ENCODE measurements at places on chromosomes 13 and 19.

DNA sequence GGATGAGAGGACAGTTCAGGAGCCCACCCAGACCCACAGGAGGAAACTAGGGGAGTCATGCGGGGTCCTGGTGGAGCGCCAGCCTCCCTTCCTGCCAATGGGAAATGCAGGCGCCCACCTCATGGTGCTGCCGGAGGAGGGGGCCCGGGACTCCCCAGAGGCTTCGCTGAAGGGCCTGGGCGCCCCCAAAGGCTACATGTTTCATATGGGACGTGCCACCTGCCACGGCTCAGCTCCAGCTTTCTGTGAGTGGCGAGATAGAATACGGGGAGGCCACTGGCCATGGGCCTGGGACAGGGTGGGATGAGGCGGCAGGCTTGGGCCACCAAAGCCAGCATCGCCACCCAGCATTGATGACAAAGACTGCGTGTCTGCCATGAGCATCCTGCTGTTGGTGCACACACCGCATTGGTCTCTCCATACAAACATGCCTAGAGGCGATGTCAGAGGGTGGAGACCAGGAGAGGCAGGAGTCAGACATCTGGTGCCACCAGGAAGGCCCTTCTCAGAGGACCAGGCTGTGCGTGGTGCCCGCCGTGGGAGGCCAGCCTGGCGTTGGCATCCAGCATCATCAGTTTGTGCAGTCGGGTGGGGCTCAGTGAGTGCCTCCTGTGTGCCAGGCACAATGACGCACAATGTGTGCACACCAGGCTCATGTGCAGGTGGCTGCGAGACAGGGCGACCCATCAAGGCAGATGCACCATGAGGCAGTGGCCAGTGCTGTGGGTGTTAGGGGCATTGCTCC lies 1.2 kb upstream of the F10 start:
- DNase-seq: no peak

- no peak for DNase-seq
Measured at GRCh38 chr13:44431150-44431549, 57.5 kb downstream of the SERP2 start.

GRCh38 chr19:8366121-8366581 lies 2.2 kb downstream of the ANGPTL4 start:
- no peak for DNase-seq

DNA sequence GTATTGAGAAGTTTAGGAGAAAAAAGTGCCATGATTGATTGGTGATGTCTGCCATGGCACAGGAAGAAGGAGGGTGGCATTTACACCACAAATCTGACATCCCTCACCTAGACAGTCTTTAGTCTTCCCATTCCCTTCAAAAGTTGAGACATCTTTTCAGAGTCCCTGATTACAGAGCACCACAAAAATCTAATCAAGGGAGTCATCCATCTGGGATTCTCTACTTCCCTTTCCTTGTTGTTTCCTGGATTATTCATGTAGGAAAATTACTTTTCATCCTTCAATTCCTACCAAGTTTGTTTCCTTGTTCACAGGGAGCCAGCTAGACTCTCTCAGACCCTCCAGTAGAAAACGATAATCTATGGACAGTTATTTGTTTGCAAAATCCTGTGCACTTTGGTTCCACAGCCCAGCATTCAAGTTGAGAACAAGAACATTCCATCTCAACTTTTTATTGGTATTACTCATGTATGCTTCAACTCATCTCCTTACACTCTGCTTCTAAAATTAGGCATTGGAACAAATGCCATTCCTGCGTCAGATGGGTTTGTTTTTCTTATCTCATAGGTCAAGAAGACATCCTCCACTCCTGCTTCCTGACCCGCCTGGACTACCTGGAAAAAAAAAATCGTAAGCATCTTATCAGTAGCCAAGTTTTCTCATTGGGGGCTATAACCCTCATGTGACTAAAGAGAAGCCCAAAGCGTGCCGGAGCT lies 259.9 kb downstream of the FOXO1 start:
- DNase-seq: no peak

GRCh38 chr19:28239270-28239669 lies 973.7 kb downstream of the UQCRFS1 start:
- no peak for DNase-seq

DNA sequence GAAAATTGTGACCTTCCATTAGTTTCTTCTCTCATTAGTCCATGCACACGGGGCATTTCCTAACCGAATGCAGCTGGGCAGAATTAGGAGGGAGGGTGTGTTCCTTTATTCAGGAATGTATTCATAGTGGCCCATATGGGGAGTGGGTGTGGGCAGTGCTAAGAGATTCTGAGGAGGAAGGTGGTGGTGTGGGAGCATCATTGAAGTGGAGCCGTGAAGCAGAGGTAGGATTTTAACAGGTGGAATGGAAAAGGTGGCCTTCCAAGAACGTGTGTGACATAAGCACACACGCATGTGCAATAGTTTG lies 134.2 kb downstream of the MTUS2 start:
- DNase-seq: no peak

- no peak for DNase-seq
Measured at GRCh38 chr13:113660066-113660465, 2.1 kb upstream of the ATP4B start.

- no peak for DNase-seq
Measured at GRCh38 chr19:31553846-31554215, 204.6 kb upstream of the TSHZ3 start.

- DNase-seq: no peak
Measured at GRCh38 chr13:76035711-76036110, 399.6 kb downstream of the LMO7 start.

- no peak for DNase-seq
Measured at GRCh38 chr19:33487901-33488800, 33.4 kb downstream of the PEPD start.

GRCh38 chr13:82747958-82748357 lies 1134.3 kb downstream of the SLITRK1 start:
- no peak for DNase-seq

DNA sequence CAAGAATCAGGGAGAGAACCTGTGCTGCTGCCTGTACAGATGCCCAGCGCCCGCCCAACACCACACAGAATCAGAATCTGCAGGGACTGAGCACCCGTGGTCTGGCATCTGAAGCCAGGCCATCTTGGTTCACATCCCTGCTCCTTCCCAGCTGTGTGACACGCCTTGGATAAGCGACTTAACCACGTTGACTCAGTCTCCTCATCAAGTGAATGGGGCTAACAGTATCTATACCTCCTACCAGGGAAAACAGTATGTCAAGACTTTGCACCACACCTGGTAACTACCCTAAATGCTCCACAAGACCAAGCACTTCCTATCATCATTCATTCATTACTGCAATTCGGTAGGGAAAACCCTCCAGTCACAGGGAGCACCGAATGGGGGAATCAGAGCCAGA lies 1.2 kb downstream of the RANBP3 start:
- no peak for DNase-seq

- no peak for DNase-seq
Measured at GRCh38 chr13:79528356-79528755, 47.4 kb downstream of the NDFIP2 start.

GRCh38 chr13:108573455-108573854 lies 56.0 kb upstream of the MYO16 start:
- DNase-seq: no peak

DNA sequence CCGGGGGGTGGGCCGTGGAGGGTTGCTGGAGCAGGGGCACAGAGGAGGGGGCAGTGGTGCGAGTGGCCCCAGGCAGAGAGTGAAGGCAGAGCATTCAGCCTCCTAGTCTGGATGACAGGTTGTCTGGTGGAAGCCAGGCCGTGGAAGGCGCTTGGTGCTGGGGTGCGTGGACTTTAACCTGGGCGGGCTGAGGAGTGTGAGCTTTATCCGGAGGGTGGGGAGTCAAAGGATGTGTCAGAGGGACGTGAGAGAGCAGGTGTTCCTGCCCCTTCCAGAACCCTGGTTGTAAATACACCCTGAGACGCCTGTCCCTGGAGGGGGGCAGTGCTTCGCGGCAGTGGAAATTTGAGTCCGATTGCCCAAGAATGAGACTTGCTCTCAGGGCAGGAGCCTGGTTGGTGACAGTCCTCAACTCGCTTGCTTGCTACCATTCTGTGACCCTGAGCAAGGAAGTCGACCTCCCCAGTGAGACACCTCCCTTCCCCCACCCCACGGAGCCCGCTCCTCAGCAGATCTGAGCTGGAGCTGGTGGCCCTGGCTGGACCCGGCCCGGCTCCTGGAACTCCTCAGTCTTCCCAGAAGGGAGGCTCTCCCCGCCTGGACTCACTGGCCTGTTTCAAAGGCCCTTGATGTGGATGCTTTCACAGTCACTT lies 2.3 kb downstream of the SPPL2B start:
- DNase-seq: no peak

- DNase-seq: no peak
Measured at GRCh38 chr19:55220525-55220924, 8.0 kb downstream of the TMEM86B start.

DNA sequence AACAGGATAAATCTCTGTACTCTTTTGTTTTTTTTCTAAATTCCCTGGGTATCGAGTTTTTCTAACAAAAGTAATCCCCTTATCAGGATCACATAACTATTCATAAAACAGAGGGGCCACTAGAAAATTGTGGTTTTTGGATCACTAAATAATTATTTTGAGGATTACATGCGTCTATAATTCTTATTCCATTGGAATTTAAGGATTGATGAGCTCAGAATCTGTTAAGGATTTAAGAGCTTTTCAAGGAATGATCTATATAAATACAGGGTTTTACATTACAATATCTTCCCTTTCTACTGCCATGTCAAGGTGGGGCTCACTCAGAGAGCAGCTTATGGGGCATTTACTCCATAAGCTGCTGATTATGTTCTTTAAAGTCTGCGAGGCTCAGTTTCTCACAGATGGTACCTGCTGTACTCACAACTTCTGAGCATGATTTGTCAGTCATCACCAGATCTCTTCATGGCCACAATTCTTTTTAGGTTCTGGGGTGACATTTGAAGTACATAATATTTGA lies 449.8 kb downstream of the PCDH17 start:
- DNase-seq: no peak

DNA sequence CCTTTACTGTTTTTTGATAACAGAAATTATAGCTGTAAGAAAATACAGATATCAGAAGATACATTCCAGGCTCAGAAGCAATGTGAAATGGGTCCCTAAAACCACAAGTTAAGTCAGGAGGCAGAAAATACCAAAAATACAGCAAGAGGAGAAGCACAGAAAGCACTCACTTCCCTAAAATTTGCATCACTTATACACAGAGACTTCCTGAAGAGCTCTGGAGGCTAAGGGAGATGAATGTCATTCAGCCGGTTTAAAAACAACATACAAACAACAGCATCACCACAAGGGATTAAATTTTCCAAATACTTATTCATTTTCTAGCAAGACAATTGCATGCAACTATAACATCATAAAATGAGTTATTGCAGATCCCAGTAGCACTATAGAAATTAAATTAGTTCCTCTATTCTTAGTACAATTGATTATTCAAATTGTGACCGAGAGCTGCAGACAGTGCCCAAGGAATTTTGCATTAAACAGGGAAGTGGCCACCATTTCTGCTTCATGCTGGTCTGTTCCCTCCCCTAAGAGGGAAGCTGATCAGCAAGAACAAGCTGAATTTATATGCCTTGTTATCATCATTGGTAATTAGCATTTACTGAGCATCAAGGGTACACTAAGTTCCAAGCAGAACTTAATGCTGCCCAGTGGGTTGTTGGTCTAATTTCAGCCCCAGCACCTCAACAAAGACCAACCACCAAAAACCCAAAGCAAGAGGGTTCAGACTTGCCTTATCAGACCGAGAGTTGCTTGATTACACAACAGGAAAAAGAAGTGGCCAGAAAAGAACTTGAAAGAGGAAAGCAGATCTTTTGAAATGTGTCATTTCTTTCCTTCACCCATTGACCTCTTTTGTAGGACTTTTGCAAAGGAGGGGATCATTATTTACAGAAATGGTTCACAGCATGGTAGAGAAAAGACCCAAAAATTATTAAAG lies 140.7 kb downstream of the KCTD12 start:
- DNase-seq: peak; percentile 11
